Hepatic stellate cell (primary cell): ENCODE measurements at places on chromosomes 16 and 17.

- DNase-seq, result no peak
Measured at GRCh38 chr17:68301438-68301959, 10.2 kb downstream of the ARSG start.

DNA sequence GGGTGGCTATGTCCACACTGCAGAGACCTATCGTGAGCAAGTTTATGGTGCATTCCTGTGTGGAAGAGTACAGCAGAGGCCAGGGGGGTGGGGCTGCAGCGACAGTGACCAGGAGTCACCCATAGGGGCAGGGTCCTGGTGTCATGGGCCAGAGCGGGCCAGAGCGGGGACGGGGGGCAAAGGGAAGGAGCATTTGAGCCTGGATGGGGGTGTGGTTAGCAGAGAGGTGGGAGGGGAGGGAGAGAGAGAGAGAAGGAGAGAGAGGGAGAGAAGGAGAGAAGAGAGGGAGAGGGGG, 17.8 kb downstream of the JPH3 start:
- DNase-seq, result no peak

GRCh38 chr17:67862614-67863217, 37.4 kb downstream of the BPTF start:
- no peak for DNase-seq

DNA sequence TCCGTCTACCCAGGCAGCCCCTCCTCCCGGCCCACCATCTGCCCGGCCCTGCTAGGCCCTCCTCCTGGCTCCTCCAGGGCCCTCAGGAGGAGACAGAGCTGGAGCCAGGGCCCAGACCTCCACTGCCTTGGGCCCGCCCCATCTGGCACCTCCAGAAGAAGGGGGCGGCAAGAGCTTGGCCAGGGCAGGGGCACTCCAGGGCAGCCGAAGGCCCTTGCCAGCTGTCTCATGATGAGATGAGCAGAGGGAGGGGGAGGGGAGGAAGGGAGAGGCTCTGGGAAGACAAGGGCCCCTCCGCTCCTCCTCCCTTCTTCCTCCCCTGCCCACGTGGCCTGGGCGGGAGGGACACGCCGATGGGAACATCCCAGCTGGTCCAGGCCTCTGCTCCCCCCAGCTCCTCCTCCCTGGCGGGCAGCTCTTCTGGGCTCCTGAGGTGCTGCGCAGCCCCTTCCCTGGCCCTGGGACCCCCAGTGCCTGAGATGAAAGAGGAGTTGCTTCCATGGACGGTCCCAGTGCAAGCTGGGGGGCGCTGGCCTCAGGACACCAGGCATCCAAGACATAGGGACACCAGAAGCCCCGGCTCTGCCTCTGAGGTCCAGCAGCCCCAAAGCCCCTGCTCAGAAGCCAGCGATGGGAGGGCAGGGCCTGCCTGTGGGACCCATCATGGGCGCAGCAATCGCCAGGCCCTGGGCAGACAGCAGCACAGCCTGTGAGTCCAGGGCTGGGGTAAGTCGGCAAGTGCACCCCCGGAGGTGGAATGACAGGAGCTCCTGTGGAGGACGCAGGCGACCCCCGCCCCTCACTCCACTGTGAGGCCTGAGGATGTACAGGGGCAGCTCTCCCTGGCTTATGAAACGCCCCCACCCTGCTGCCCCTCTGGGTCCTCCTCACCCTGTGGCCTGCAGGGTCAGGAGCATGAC, 23.6 kb upstream of the ENPP7 start:
- DNase-seq, result no peak

- peak; percentile 45 for DNase-seq
Measured at GRCh38 chr17:81398176-81398831, 3.0 kb downstream of the BAHCC1 start.

GRCh38 chr16:46618516-46618915, 2.7 kb downstream of the SHCBP1 start:
- DNase-seq, result no peak

GRCh38 chr17:73198201-73198929, 5.5 kb downstream of the COG1 start:
- no peak for DNase-seq

DNA sequence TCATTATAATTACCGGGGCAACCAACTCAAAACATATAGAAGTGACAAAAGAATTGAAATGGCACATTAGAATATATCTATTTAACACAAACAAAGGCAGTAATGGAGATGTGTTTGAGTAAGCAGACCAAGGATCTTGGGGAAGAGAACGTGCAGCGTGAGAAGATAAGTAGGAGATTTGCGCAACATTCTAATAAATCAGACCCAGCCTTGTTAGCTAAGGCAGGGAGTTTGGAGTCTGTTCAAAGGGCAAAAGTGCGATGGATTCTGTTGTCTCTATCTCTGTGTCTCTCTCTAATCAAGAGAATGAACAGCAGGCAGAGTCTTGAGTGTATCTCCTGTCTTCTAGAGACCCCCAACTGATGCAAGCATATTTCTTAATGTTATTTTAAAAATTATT, 55.0 kb upstream of the FA2H start:
- DNase-seq, result no peak

- no peak for DNase-seq
Measured at GRCh38 chr16:27182906-27183405, 20.4 kb upstream of the KDM8 start.

GRCh38 chr16:67277294-67277998, 1.9 kb upstream of the PLEKHG4 start:
- DNase-seq, result peak; percentile 98

GRCh38 chr16:88320947-88321634, 61.7 kb upstream of the ZNF469 start:
- DNase-seq, result no peak

GRCh38 chr16:49094471-49094870, 187.2 kb downstream of the CBLN1 start:
- DNase-seq, result no peak

GRCh38 chr17:83199500-83200201, 120.2 kb downstream of the METRNL start:
- no peak for DNase-seq

- no peak for DNase-seq
Measured at GRCh38 chr16:17784073-17784472, 313.3 kb upstream of the XYLT1 start.

DNA sequence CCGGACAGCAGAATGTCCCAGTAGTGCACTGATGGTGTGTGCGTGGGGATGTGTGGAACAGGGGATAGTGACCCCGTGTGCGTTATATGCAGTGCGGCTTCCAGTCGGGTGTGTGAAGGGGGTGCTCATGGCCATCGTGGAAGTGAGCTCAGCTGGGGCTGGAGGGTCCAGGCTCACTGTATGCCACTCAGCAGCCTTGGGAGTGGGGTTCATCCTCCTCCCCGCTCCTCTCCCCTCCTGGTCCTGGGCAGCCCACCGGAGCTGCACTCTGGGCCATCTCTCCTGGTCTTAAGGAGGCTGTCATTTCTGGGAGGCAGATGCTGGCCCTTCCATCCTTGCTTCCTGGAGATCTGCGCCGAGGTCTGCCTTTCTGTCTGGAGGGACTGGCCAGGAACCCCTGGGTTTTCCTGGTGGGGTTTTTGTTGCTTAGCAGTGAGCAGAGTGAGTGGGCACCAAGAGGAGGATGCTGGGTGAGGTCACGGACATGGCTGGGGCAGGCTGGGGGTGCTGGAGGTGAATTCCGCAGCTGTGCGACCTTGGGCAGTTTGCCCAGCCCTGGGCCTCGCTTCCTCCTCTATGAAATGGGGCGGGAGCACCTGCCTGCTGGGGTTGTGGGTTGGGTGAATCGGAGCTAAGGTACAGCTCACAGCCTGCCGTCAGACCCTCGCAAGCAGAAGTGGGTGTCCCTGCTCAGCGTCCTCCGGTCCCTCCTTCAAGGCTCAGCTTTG, 164.1 kb downstream of the SEC14L1 start:
- no peak for DNase-seq

DNA sequence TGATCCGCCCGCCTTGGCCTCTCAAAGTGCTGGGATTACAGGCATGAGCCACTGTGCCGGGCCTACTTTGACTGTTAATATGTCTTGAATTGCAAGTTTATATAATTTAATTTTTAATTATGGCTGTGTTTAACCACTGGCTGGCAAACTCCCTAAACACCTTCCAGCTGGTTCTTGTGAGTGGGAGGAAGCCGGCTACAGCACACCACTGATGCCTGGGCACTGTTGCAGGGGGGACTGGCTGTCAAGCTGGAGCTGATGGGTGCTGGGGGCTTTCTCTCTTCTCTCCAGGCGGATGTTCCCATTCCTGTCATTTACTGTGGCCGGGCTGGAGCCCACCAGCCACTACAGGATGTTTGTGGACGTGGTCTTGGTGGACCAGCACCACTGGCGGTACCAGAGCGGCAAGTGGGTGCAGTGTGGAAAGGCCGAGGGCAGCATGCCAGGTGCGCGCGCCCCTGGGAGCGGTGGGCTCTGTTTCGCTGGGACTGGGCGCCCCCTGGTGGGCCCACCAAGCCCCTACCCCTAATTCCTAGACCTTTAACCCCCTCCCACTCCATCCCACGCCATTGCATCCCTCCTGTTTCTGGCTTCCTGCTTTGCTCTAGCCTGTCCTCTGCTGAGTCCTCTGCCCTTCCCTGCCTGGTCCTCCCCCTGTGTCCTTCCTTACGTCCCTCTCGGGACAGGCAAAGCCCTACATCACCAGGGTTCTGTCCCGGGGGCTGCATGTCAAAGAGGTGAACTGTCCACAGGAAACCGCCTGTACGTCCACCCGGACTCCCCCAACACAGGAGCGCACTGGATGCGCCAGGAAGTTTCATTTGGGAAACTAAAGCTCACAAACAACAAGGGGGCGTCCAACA, 9.5 kb downstream of the TBX21 start:
- no peak for DNase-seq

GRCh38 chr16:84179612-84180320, 7.1 kb downstream of the TAF1C start:
- no peak for DNase-seq

DNA sequence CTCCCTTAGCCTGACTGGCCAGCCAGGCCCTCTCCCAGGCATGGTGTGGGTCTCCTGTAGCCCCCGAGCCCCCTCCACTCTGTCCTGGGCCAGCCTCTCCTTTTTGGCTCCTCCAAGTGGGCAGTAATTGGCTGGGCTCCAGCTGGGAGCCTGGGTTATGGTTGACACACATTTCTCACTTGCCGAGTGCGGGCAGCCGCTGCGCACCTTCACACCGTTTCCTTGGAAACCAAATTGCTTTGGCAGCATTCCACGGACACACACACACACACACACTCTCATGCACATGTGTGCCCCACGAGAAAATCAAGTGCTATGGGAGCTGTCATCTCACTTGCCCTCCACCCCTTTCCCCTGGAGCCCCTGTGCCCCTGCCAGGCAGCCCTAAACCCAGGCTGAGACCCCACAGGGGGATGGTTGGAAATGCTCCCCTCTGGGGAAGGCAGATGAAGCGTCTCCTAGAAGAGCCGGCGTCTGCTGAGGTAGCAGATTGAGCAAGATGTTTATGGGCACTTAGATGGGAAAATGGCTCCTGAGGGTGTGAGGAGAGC, 402.7 kb upstream of the TNRC6C start:
- DNase-seq, result no peak

DNA sequence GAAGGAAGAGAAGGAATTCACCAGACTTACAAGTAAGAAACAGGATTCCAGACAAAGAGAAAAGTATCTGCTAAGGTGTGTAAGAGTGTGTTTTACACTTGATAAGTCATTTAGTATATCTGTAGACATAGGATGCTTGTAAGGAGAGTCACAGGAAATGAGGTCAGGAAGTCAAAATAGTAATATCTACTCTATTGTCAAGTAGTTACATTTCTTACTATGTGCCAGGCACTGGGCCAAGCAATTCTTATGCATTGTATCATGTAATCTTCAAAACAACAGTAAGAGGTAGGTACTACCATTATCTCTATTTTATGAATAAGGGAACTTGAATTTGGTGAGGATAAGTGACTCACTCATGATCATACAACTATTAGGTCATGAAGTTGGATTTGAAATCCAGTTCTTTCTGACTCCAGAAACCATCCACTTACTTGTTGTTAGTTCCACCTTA, 129.1 kb downstream of the SNX11 start:
- no peak for DNase-seq

DNA sequence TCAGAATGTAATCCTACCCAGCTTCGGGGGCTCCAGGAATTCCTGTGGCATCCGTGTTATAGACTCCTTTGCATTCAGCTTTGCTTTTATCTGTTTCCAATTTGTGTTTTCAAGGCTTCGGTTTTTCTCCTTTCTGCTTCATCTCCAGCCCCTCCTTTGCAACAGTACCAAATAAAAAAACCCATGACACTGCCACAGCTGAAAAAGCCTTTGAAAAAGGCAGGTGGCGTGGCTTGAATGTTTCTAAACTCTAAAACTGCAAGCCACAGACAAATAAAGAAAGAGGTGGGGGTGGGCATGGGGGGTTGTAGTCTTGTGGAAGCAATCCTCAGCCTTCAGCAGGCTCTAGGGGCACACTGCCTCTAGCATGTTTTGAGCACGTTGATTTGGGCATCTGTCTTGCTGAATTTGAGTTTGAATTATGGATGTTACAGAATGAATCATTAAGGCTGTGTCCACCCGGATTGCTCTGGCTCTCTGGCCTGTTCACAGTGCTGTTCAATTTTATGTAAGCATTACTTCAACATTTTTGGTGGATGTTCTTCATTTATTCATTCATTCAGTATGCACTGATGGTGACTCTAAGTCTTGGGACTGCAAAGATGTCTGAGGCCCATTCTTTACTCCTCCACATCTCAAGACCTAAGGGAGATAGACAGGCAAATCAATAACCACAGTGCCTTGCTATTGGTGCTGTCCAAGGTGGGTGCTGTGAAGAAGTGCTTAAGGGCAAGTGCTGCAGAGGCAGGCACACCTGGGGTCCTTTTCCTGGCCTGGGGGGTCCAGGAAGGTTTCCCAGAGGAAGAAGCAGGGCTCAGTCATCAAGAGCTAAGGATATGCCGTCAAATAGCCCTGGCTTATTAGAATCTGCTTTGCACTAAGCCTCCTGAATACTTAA, 77.4 kb downstream of the CDH13 start:
- no peak for DNase-seq
